Posterior vena cava (tissue), 2 donors: ENCODE measurements at places on chromosomes 16 and 17. TPM values are rescaled to one million over a fixed set of nuclear protein-coding genes. Genes with fewer than 3 reads are reported as not detected.

DNA sequence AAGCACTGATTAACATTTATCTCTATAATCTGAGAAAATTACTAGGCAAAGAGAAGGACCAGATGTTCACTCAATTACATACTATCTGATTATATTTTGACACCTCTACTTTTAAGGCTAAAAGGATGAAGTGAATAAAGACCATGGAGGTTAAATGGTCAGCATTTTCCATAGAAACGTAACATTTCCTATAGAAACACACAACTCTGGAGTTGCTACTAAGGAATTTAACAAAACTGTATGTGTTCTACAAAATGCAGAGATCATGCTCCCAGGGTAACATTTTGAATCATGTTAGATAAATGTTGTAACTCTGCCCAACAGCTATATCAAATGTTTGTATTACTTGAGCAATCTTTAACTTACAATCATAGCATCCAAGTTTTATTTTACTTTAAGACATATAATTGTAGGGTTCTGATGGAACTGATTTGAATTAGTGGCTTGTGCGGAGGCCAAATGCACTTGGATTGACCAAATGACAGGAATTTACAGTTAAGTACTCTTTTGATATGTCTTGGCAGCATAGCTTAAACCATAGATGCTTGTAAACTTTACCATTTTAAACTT, 97.7 kb downstream of the RPGRIP1L start:
- DNase-seq: no peak

DNA sequence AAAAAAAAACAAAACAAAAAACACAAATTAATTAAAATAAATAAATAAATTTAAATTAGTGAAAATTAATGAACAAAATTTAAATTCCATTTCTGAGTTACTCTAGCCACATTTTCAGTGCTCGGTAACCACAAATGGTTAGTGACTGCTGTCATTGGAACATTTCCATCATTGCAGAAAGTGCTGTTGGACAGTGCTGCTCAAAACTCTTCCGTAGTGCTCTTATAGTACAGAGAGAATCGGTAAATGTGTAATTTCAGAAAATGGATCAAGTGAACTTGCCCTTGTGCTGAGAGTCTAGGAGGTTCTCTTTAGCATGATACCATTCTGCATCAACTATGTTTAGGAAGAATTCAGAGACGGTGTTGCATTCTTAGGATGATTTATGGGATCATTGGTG, 23.7 kb downstream of the ZNRF1 start:
- no peak for DNase-seq

- DNase-seq: no peak
These were observed 4.5 kb upstream of the NAT9 start for GRCh38 chr17:74780443-74781238.

DNA sequence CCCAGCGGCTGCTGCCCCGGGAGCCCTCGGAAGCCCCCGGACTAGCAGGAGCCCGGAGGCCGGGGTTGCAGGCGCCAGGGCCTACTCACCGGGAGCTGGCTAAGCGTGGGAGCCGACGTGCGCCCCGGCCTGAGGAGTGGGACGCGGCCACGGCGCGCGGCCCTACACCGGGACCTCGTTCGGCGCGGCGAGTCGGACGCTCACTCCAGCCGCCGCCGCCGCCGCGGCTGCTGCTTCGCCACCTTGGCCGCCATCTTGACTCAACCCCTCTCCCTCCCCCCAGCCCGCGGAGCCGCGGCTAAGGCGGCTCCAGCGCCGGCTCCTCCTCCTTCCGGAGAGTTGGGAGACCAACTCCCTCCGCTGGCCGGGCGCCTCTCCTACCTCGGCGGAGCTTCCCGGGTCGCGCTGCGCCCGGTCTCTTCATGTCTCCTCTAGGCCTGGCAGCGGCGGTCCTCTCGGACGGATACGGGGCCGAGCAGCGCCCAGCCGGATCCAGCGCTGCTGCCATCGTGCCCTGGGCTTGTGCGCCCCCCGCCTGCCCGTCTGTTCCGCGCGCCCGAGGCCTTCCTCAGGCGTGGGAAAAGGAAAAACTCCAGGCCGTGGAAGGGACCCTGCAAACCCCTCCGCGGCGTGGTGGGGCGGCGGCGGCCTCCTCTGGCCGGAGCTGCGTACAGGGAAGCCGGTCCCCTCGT, at the start of gene NCOR1:
TSS of gene NCOR1 (minus strand) at position 262 of the 692 bp plus-strand sequence. CDS start 20,965 bp downstream, outside the sequence.
- peak; percentile 98 for DNase-seq

GRCh38 chr16:78817200-78817739, 717.8 kb downstream of the WWOX start:
- DNase-seq: no peak

Gene KRT34
- total RNA-seq: not detected

Gene FLII
- 275 TPM for total RNA-seq

GRCh38 chr17:79738643-79739042, 7.9 kb downstream of the ENPP7 start:
- no peak for DNase-seq

GRCh38 chr16:82264756-82265155, 94.7 kb upstream of the MPHOSPH6 start:
- no peak for DNase-seq

- no peak for DNase-seq
These were observed 22.3 kb upstream of the MPO start for GRCh38 chr17:58302919-58303585.

Gene HOXB8
- total RNA-seq: 0.19 TPM

Gene TNFSF13
- total RNA-seq: 33.3 TPM

Gene TAT
- total RNA-seq: not detected

Gene TANGO6
- 16.9 TPM for total RNA-seq

- no peak for DNase-seq
These were observed 1.3 kb downstream of the PSMD3 start for GRCh38 chr17:39981766-39982375.

Gene DPEP3
- not detected for total RNA-seq

DNA sequence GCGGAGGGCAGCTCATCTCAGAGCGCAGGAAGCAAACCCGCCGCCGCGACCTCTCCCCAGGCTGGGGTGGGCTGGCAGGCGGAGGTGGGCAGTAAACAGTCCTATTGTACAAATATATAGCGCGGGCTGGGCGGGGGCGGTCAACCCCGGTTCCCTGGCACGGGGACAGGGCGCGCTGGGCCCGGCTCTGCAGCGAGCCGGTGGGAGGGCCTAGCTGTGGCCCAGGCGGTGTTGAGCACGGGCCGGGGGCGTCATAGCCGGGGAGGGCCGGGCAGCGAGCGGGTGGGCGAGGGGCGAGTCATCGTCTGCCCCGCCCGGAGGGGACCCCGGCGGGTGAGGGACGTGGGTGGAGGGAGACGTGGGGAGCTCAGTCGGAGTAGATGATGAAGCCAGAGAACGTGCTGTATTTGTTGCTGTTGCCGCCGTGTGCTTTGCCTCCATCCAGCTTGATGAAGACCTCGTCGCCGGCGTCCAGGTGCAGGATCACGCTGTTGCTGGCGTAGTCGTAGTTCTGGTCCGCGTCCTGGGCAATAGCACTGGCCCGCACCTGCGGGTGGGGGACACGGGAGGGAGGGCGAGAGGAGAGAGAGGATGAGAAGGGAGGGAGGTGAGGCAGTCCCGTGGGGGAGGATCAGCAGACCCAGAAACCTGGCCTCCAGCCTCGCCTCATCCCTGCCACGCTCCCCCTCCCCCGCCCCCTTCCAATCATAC, 8.1 kb downstream of the C1QL1 start:
- DNase-seq: peak; percentile 72

Gene KRTAP3-1
- total RNA-seq: not detected

- DNase-seq: no peak
These were observed 5.0 kb downstream of the ARMC7 start for GRCh38 chr17:75114552-75115314.
